ENCODE measurements at places on chromosomes 11 and 22. TPM values are rescaled to one million over a fixed set of nuclear protein-coding genes. Genes with fewer than 3 reads are reported as not detected.

- no peak for DNase-seq
These were observed 434.7 kb downstream of the TBC1D22A start for GRCh38 chr22:47196881-47197772.

DNA sequence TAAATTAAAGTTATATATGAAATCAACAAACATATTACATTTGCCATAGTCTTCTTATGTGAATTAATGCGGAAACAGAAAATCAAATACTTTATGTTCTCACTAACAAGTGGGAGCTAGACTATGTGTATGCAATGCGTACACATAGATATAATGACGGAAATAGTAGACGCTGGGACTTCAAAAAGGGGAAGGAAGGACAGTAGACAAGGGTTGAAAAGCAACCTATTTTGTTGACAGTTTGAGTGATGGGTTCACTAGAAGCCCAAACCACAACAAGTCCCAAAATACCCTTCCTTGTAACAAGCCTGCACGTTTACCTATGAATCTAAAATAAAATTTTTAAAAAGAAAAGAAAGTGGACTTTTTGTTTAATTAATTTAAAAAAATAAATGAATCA, 430.8 kb upstream of the CNTN5 start:
- no peak for DNase-seq

- DNase-seq: no peak
These were observed 9.2 kb downstream of the CCKBR start for GRCh38 chr11:6268820-6269219.

DNA sequence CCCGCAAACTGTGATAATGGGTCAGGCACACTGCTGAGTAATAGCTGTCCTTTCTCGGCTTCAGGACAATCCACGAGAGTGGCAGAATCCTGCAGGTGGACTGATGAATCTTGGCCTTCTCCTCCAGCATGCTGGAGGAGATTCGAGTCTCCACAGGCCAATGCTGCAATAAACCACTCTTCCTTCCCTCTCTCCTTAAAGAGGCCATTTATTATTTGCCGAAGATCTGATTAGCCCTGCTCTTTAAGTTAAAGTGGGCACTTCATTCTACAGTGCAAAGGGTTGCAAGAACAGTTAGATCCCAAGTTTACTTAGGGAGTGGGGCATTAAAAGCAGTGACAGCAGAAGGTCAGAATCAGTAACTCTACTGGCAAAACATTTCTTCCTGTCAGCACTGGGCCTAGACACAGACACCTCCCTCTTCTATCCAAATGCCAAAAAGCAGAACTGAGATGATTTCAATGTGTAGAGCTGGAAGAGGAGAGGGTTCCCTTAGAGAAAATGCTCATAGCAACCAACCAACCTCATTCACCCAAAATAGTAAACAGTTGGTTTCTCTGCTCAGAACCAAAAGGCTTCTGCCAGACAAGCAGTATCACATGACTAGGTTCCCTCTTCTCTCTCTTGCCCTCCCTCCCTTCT, 121.7 kb downstream of the SGSM3 start:
- no peak for DNase-seq

DNA sequence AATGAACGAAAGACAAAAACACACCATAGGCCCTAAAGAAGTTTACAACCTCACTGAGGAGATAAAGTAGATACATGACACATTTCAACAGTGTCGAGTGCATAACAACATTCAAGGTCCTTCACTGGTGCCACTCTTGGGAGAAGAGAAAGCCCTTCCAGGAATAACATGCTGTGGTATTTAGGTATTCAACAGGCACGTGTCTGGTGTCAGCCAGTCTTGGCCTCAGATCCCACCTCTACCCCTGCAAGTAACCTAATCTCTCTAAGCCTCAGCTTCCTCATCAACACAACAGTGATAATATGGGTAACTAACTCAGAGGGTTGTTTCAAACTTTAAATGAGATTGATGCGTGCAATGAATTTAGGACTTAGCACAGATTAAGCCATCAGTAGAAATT, 235.0 kb upstream of the ZC3H12C start:
- DNase-seq: no peak

DNA sequence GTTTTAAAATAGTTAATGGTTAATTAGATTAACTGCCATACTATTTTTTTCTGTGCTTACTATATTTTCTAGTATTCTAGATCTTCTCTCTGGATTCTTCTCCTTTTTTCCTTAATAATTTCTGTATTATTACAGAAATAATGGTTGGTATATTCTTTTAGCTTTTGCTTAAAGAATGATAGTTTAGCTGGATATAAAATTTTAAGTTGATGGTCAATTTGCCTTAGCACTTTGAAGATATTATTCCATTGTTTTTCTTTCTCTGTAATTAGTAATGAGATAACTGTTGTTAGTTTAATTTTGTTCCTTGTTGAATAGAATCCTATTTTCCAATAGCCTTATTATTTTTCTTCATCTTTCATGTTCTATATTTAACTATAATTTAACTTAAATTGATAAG, 99.9 kb upstream of the NCAM1 start:
- DNase-seq: no peak

- DNase-seq: no peak
These were observed 72.8 kb downstream of the PARVA start for GRCh38 chr11:12449961-12450715.

DNA sequence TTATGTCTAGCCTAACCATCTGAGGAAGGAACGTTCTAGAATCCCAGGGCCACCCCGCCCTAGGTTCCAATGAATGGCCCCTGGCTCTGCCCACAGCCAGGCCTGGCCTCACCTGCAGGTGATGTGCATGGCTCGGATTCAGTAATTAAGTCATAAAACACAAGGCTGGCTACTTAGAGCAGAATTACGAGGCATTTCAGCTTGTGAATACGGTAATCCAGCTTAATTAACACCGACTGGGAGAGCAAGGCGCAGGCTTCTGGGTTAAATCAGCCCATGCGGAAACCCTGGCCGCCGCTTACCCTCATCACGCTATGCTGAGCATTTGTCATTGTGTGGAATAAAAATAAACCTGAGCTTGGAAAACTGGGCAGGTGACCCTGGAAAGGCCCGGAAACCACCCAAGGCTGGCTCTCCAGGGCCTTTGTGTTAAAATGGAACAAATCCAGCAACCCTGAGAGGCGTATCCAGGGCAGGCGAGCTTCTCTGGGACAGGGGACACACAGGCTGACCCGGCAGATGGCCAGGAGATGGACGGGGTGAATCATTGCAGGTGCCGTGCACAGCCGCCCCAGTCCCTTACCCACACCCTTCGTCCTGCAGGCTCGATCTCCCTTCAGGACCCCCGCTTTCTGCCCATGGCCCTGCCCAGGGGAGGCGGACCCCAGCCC, 220.2 kb downstream of the CTTN start:
- DNase-seq: no peak

DNA sequence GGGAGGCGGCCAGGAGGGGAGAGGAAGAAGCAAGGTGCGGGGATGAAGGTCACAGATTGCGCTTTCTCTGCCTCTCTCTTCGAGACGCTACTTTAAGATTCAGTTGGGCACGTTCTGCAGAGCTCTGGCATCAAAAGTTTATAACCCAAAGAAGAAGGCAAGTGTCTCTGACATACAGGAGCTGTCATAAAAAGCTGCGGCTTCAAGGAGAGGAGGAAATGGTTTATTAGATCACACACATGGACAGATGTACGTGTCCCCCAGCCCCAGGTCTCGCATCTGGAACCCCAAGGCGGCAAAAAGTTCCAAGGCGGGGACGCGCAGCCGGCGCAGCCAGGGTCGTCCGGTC, 589.0 kb downstream of the OPCML start:
- no peak for DNase-seq

DNA sequence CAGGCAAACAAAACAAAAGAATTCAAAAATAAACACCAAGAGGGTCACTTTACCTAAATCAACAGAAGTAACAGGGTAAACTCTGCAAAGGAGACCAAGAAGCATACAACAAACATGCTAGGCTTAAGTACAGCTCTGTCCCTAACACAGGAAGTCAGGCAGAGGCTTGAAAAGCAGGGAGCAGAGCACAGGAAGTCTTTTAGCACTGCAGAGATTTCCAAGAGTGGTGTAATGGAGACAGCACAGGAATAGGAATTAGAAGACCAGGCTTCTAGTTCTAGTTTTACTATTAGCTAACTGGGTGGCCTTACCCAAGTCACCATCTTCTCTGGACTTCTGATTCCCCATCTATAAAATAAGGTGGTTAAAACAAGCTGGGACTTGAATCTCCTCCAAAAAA, 1.9 kb downstream of the RBFOX2 start:
- no peak for DNase-seq

- DNase-seq: no peak
These were observed 4.3 kb upstream of the CCND1 start for GRCh38 chr11:69636512-69637197.

- DNase-seq: peak; percentile 78
These were observed at the start of gene CHCHD10 for GRCh38 chr22:23767673-23768548. Gene CHCHD10, minus strand, starts transcription at chr22:23767972. Its CDS starts 98 bp downstream, at chr22:23767874.

GRCh38 chr11:134560566-134561330, 148.7 kb upstream of the B3GAT1 start:
- DNase-seq: no peak

- DNase-seq: no peak
These were observed 728.2 kb upstream of the ANO5 start for GRCh38 chr11:21464601-21465193.

- no peak for DNase-seq
These were observed 2.7 kb downstream of the CYB5R2 start for GRCh38 chr11:7670641-7671040.

- DNase-seq: no peak
These were observed 198.2 kb downstream of the IGLL1 start for GRCh38 chr22:23381661-23382427.

GRCh38 chr11:1113405-1114201, 38.9 kb downstream of the MUC2 start:
- no peak for DNase-seq

GRCh38 chr11:94669023-94669422, 99.1 kb upstream of the AMOTL1 start:
- DNase-seq: no peak

DNA sequence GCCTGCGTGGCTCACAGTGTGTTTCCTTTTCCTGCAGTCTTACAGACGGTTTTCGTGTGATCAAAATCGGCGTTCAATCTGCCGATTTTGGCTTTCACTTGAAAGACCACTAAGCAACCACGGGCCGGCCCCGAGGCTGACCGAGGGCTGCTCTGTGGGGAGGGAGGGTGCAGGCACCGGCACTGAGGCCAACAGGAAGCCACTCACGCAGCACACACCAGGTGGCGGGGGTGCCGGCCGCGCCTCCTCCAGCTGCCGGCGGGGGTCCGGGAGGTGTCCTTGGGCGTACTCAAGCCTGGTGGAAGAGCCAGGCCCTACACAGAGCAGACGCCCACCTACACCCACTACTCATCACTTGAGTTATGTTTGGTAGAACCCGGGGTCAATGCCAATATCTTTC, 14.3 kb downstream of the TOLLIP start:
- DNase-seq: no peak

GRCh38 chr11:118845369-118845768, 38.3 kb upstream of the CXCR5 start:
- DNase-seq: no peak

- DNase-seq: no peak
These were observed 71.0 kb downstream of the SYN3 start for GRCh38 chr22:32987081-32987631.

Gene THOC5
- total RNA-seq: 52.7 TPM

Gene LSP1
- 449 TPM for total RNA-seq

Gene GRAP2
- total RNA-seq: 44.1 TPM

Gene DKK3
- total RNA-seq: not detected

Gene ANGPTL5
- total RNA-seq: not detected

Gene CCDC87
- 0.09 TPM for total RNA-seq

Gene PHLDA2
- total RNA-seq: 34.5 TPM
